NCI-H187 (cell line): ENCODE measurements at places on chromosomes 3 and 15.

DNA sequence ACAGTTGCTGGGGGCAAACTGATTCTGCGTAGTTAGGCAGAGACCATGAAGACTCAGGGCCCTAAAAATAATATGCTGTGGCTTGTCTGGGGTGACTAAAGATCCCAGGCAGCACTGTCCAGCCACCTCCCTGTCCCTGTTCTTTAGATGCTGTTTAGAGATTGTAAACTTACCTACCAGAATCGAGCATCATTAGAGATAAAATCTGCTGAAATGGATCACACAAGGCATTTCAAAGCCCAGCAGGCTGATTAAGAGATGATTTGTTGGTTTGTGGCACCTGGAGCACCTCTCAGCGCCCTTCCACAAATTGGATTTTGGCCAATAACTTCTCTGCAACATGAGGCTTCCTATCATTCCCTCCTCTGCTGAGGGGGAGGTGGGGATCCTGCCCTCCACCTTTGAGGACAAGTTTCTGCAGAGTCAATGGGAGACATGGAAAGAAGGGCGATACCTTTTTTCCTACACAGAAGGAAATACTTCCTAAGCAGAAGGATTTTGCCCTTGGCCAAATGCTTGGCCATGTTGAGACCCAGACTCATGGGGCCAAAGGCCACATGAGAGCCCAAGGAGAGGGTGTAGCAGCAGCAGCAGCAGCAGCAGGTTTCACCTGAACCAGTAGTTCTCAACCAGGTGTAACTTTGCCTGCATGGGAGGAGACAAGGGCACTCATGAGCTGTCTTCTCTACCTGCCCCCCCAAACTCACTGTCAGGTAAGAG is 37.5 kb downstream of the SEMA5B start:
- peak; percentile 19 for DNase-seq

GRCh38 chr3:13650210-13651056 is 101.5 kb downstream of the FBLN2 start:
- no peak for DNase-seq

- no peak for DNase-seq
Measured at GRCh38 chr3:160617636-160618035, 52.3 kb upstream of the KPNA4 start.

DNA sequence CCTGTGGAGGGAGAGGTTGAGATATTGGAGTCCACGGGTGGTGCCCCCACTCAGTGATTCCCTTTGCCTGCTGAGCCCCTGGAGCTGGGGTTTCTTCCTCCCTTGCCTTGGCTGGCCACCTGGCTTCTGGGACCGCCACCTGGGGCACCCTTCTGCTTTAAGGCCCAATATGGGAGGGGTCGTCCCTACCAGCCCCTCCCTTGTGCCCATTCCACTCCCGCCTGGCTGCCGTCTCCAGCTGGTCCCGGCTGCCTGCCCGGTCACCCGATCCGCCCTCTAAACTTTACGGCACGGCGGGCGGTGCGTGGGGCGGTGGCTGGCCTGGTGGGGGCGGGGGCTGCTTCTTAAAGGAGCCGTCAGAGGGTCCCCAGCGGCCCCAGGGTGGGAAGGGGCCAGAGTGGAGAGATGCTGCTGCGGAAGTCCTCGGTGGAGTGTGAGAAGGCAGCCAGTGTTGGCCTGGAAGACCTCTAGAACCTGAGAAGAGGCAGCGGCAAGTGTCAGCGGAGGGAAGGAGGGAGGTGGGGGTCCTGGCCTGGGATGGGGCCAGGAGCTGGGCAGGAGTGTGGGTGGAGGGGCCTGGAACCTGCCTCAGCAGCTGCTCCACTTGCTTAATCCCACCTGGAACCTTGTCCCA is 1.6 kb upstream of the SEMA3B start:
- DNase-seq: no peak

DNA sequence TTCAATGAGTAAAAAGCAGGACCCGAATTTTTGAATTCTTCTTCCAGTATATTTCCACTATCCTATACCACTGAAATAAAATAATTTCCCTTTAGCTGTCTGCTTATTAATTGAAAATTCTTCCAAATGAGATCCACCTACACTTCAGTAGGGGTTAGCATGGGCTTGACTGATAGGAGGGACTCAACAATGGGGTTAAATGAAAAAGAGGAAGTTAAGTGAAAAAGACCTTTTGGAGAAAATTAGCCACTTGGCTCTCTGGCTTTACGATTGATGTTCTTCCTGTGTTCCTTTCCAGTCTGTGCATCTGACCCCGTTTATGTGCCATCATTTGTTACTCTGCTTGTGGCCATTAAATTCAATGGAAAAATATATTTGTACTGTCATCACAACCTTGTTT is 54.0 kb upstream of the GCNT3 start:
- DNase-seq: no peak
